ENCODE measurements at places on chromosomes 12 and 14. TPM values are rescaled to one million over a fixed set of nuclear protein-coding genes. Genes with fewer than 3 reads are reported as not detected.
A peak's percentile ranks its signal among the peaks of the same experiment; 100 is the strongest.

DNA sequence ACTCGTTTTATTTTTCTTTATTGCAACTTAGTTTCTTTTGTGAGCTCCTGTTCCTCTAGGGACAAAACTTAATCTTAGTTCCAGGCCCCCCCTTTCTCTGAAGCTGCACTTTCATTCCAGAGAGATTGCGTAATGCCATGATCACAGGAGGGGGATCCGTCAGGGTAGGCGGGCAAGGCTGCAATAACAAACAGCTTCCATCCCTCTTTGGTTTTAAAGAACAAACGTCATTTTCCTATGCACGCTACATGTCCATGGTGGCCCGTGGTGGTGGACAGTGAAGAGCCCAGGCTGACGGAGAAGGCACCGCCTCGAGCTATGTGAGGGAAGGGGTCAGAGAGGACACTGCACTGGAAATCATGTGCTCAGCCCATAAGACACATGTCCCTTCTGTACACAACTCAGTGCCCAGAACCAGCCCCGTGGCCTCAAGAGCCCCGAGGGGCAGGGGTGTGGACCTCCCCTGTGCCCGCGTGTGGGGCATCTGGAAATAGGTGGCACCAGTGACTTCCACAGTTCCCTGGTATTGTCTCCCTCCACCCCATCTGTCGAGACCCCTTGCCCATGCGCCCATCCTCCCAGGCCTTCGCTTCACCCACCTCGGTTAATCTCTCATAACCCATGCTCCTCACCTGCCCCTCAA is 161.4 kb downstream of the ADGRD1 start:
- no peak for DNase-seq

- DNase-seq = no peak
Measured at GRCh38 chr12:101793401-101793800, 37.4 kb downstream of the GNPTAB start.

- no peak for DNase-seq
Measured at GRCh38 chr12:16789204-16789790, 183.3 kb upstream of the LMO3 start.

- DNase-seq = no peak
Measured at GRCh38 chr14:88196116-88196890, 126.8 kb downstream of the KCNK10 start.

GRCh38 chr12:50799908-50800307 is 36.0 kb downstream of the ATF1 start:
- no peak for DNase-seq

- no peak for DNase-seq
Measured at GRCh38 chr12:94488463-94488862, 28.8 kb upstream of the CEP83 start.

DNA sequence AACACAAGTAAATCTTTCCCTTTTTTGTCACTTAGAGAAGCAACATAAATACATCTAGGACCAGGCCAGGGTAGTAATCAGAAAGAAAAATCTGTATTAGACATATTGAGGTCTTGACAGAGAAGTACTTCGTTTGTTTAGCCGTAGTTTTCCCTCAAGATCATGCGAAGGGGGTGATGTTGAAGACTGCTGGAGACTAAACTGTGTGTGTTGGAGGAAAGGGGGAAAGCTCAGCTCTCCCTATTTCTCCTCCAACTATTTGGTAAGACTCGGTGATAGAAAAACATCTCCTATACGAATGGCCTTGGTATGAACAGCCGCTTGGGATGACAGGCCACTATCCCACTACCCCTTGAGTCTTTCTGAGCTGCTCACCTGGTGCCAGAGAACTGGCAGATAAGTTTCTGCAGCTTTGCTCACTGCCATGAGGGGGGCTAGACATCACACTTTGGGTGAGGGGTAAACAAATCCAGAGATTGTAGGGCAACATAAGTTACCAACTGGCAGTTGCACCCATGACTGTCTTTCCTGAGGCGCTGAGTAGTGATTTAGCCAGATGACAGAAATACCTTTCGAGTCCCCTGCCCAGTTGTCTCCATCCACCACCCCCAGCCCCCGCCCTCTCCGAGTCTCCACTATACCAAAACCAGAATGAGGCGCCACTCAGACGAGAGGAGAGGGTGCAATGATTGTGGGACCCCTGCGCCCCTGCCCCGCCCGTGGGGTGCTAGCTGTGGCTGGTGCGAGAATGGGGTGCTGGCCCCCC is 685 bp downstream of the VAMP1 start:
- DNase-seq = no peak

- no peak for DNase-seq
Measured at GRCh38 chr12:103956509-103957027, 9.1 kb upstream of the TDG start.

DNA sequence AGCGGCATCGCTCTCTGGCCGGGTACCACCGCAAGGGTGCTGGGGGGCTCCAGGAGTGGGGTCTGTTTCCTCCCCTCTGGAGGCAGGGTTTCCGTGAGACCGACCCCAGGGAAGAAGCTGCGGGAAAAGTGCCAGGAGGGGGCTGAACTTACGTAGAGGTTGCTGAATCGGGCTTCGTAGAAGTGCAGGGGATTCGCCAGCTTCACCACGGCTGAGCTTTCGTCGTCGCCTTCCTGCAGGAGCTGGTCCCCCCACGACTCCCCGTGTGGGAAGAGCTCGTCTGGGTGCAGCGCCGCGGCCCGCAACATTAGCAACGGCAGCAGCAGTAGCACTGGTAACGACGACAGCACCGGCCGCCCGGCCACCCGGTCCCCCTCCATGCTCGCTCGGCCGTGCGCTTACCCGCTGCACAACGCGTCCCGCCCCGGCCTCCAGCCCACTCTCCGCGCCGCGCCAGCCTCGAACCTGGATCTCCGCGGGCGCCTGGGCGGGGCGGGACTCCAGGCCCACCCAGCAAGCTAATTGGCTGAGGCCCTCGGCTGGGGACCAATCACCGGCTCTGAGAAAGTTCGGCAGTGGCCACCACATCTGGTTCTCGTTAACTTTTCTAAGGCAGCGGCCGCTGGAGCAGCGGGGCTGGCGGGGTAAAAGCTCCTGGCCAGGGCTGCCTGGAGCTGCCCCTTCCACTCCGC is at the start of gene NID2:
NID2 (minus strand) TSS at position 445 of the 692 bp plus-strand sequence; CDS start at position 380, 65 bp downstream.
- DNase-seq = peak; percentile 41

- no peak for DNase-seq
Measured at GRCh38 chr12:6635856-6636531, at the start of gene LPAR5. TSS of gene LPAR5 (minus strand) at chr12:6635959. CDS start at chr12:6621248, 14,711 bp downstream.

DNA sequence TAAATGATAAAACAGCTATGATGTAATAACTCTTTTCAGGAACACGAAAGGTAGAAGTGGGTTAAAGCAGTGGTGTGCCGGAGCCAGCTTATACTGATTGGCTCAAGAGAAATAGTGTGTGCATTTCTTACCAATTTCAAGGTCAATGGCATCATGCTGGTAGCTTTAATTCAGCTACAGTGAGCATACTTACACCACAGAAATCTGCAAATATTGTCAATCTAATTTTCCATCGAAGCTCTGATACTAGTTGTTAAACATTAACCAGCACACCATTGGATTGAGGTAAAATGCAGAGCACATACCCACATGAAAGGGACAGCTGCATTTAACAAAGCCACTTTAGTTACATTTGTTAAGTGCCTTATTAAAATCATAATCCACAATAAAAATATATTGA is 225.7 kb downstream of the KCNC2 start:
- DNase-seq = no peak

- no peak for DNase-seq
Measured at GRCh38 chr12:185576-185955, 28.4 kb downstream of the SLC6A12 start.

GRCh38 chr12:89880690-89881350 is 172.2 kb upstream of the ATP2B1 start:
- DNase-seq = no peak

- no peak for DNase-seq
Measured at GRCh38 chr14:35747379-35747778, 61.7 kb downstream of the RALGAPA1 start.

DNA sequence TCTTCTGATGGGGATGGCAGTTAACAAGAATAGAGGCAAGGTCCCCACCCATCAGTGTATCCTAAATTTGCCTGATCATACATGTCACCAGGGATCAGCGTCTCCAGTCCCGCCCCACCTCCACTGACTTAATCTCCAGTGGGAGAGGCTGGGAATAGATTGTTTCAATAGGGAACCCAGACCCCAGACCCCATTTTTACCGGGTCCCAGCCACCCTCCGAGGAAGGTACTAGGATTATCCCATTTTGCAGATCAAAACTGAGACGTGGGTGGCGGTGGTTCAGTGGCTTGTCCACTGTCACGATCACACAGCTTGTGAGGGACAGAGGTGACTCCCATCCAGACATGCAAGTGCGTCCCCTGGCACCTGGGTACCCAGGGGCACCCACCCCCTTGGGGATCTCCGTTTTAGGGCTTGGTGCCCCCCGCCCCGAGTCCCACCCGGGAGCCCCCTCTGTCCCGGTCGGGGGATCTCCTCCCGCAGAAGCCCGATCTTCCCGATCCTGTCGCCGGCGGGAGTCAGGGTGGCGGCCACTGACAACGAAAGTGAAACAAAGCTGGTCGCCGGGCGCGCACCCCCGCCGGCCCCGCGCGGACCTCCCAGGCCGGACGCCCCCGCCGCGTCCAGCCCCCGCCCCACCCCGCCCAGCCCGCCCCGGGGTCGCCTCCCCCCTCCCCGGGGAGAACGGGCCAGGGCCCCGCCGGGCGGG is 523 bp downstream of the WSB2 start:
- no peak for DNase-seq

Gene WNT1
- total RNA-seq = 0.27 TPM

Gene OR4E2
- total RNA-seq = 0.12 TPM

Gene SLC5A8
- total RNA-seq = not detected

Gene FGF23
- total RNA-seq = not detected

Gene TBX3
- total RNA-seq = not detected

Gene NAB2
- total RNA-seq = 39.1 TPM

Gene OR6C2
- not detected for total RNA-seq

Data from activated naive CD4-positive, alpha-beta T cell treated with anti-CD3 and anti-CD28 coated beads, Interleukin-2, amount 50 U/mL, for 72 hours (primary cell).